ENCODE measurements at places on chromosomes 1 and 21. TPM values are rescaled to one million over a fixed set of nuclear protein-coding genes. Genes with fewer than 3 reads are reported as not detected.
A peak's percentile ranks its signal among the peaks of the same experiment; 100 is the strongest.

GRCh38 chr1:182143825-182144645 lies 82.5 kb upstream of the ZNF648 start:
- DNase-seq, result peak; percentile 91

STUM gene
- 0.35 TPM for total RNA-seq

DNA sequence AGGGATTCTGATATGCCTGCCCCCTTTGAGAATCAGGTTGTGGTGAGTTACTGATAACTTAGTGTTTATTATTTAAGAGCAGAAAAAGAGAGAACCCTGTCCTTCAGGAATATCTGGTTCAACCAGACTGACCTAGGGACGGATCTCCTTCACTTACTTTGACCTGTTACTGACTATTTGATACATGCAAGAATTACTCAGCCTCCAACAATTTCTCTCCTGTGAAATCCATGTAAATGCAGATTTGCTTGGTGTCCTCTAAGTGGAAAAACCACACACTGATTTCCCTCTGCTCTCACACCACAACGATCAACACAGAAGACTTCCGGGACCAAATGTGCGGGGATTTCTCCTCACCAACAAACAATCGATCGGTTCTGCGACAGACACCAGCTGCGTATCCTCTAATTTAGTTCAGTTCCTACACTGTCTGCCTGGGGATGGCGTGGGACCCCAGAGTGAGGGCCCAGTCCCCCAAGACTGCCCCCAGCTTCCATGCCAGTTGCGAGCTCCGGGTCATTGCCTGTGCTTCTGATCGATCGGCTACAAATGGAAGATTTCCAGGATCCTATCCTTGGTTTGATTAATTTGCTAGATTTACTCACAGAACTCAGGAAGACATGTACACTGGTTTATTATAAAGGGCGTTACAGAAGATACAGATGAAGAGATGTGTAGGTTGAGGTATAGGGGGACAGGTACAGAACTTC lies 51.7 kb downstream of the BACE2 start:
- no peak for DNase-seq

DNA sequence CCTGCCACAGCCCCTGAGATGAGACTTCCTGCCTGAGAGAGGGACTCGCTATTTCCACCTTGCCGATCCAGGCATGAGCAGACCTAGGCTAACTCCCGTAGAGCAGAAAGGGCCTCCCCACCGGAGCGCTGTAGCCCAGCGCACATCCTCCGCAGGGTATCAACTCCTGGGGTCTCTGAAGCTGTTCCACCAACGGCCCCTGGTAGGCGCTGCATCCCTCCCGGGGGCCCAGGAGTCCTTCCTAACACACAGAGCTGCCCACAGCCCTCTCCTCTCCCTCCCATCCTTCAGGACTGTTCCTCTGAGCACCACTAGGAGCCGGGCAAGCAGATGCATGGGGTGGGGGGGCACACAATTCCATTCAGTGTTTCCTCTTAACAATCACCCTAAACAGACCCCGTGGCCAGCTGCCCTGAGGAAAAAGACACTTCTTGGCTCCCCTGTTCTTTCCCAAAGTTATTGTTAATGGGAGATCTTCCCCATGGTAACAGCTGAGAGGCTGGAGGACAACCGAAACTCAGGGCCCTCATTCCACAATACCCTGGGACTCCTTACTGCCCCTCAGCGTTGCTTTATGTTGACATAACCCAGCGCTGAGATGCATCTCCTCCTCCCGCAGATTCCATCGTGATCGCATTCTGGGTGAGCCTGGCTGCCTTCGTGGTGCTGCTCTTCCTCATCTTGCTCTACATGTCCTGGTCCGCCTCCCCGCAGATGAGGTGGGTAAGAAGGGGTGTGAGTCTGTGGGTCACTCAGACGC lies 7.5 kb downstream of the MRAP start:
- DNase-seq, result no peak

DNA sequence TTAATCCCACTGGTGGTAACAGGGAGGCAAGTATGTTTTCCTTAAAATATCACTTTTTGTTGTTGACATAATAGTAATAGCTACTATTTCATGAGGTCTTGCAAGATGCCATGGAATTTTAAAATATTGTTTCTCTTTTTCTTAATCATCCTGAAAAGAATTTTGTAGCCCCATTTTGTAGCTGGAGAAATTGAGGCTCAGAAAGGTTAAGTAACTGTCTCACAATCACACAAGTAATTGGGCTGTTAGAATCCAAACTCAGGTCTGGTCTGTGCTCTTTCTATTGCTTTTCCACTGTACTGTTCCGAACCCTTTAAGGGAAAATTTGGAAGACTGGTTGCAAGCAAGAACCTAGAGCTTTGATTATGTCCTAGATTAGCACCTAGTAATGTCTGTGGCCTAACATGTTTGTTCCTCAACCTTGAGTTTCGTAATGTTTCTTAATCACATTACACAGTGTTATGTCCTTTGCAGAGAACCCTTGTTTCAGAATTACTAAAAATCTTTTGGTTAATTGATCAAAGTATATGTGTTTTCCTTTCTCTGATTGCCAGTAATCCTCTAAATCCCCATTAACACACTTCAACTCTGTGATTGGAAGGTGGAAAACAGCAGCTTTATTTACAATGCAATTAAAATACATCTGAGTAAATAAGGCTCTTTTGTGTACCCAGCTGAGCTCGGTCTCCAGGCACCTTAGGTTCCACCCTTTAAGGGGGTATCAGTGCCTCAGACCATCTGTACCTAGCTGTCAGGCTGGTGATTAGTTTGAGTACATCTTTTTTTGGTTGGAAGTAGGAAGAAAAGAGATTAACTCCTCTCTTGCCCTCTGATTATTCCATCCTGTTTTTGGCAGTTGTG lies 10.4 kb downstream of the LRRC42 start:
- no peak for DNase-seq

RIMS3 gene
- total RNA-seq, result 16.5 TPM

HHAT gene
- 6.0 TPM for total RNA-seq

DNA sequence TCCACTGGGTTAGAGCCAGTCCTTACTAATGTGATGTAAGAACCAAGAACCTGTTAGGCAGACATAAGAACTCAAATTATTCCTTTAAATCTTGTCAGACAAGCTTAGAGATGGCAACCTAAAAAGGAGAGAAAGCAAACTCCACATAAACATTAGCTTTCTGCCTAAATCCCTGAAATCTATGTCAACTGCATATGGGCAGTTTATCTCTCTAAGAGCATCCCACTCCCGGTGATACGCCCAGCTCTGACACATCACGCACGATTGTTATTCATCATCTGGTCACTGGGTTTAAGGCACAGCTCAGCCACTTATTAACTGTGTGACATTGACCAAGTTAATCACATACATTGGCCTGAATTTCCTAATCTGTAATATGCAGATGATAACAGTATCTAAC lies 323.7 kb downstream of the HHIPL2 start:
- no peak for DNase-seq

- DNase-seq, result no peak
Observed at GRCh38 chr21:32803651-32804050, 32.1 kb upstream of the PAXBP1 start.

DNA sequence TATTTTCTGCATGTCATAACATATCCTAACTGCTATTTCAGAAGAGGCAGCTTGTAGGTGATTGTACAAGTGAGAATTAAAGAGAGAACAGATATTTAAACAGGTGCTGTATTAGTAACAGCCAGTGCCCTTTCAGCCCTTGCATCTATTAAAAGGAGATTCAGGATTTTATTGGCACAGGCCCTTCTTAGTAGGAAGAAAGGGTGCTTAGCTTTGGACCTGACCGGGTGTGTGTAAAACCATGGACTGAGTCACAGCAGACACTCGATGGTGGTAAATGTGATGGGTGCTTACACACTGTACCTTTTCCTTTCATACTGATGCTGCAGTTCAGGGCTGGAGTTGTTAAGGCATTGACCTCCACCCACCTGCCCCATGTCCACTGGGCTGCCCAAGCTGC lies 12.7 kb upstream of the CD101 start:
- no peak for DNase-seq

GRCh38 chr1:232579958-232580941 lies 49.7 kb downstream of the SIPA1L2 start:
- DNase-seq, result no peak

SLAMF8 gene
- total RNA-seq, result not detected

GRCh38 chr1:116288201-116288598 lies 84.8 kb upstream of the ATP1A1 start:
- DNase-seq, result no peak

GRCh38 chr1:214445831-214446614 lies 105.4 kb downstream of the PTPN14 start:
- no peak for DNase-seq

GRCh38 chr1:149995927-149996326 lies 14.6 kb downstream of the OTUD7B start:
- DNase-seq, result no peak

- no peak for DNase-seq
Observed at GRCh38 chr21:15831497-15831896, 101.7 kb downstream of the USP25 start.

DNA sequence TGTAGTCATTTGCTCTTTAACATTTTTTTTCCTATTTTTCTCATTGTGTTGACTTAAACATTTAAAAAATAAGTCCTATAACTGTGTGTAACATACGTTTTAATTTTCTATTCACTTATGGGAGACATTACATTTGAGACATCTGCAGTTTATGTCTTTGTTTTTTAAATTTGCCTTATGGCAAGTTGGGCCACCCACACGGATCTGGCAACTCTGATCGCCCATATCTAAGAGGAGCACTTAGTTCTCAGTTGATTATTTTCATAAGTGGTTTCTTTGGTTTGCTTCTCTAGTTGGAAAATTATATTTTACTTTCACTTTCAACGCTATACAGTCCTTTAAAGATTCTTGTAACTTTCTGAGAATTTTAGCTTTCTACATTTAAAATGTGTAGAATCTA lies 13.8 kb upstream of the ZNF124 start:
- no peak for DNase-seq

A3GALT2 gene
- total RNA-seq, result 0.35 TPM

DNA sequence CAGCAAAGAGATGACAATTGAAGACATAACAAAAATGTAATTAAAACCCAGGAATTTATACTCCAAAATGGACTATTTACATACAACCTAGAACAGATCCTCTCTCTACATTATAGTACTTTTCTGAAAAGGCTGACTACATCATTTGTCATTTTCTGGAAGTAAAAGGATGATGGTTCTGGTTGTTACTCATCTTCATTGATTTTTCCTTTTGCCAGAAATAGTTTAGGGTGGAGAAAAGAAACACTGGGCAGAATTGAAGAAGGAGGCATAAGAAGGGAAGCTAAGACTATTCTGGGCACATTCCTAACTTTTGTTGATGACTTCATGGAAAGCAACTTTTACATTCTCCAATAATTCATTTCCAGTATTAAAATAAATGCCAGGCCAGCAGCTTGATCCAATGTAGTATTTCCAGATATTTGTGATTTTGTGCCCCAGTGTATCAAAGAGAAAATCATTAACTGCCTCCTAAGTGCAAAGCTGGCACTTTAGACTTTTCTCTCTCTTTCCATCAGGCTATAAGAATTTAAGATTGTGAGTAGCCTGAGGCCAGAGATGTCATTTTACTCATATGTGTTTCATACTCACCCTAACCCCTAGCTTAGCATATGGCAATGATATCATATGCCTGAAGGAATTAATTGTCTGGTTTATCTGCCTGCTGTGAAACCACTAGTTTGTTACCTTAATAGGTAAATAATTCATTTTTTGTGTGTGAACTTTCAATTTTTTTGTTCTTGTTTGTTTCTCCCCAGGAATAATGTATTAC lies 369.5 kb upstream of the LYPLAL1 start:
- no peak for DNase-seq

C8B gene
- total RNA-seq, result not detected

DNA sequence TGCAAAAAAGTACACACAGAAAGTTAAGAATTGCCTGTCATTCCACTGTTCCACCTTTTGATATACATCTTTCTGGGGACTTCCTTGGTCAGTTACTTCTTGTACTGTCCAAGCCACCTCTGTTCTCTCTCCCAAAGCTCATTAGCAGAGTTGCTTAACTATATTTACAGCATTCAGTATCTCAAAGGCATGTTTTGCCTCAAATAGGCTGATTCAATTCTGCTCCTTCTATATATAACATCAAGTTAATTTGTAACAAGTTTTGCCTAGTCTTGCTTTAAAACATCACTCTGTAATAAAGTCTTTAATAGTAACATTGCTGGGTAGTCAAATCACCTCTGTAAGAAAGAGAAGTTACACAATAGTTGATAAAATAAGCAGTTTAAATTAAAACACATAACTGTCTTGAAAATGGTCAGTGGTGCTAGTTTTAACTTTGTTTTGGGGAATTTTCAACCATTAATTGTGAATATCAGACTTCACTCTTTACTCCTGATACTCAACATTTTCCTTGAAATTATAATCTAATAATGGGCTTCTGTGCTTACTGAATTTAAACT lies 35.7 kb downstream of the EDARADD start:
- no peak for DNase-seq

GRCh38 chr1:200401263-200401662 lies 8.6 kb downstream of the ZNF281 start:
- no peak for DNase-seq

DNA sequence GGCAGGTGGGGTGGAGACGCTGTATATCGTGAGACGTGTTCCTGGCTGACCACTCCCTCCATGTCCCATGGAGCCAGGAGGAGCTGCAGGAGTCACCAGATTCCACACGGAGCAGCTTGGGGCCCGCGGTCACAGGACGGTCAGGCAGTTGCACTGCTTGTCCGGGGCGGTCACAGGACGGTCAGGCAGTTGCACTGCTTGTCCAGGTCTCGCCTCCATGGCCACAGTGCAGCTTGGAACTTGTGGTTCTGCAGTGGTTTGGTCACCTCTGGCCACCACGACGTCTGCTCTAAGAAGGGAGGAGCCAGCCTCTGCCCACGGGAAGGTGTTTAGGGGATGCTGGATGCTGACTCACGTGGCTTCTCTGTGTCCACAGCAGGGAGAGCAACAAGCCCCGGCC lies 33.0 kb downstream of the SLX9 start:
- no peak for DNase-seq

GRCh38 chr21:15826908-15827601 lies 97.3 kb downstream of the USP25 start:
- DNase-seq, result no peak

DNAH14 gene
- 15.4 TPM for total RNA-seq

- DNase-seq, result no peak
Observed at GRCh38 chr1:48744032-48744431, 32.7 kb downstream of the BEND5 start.

FAM131C gene
- 0.73 TPM for total RNA-seq

RUNX1 gene
- 23.9 TPM for total RNA-seq

All from osteocyte (in vitro differentiated cells).